AG04449 (cell line): ENCODE measurements at places on chromosomes 2 and 18.

DNA sequence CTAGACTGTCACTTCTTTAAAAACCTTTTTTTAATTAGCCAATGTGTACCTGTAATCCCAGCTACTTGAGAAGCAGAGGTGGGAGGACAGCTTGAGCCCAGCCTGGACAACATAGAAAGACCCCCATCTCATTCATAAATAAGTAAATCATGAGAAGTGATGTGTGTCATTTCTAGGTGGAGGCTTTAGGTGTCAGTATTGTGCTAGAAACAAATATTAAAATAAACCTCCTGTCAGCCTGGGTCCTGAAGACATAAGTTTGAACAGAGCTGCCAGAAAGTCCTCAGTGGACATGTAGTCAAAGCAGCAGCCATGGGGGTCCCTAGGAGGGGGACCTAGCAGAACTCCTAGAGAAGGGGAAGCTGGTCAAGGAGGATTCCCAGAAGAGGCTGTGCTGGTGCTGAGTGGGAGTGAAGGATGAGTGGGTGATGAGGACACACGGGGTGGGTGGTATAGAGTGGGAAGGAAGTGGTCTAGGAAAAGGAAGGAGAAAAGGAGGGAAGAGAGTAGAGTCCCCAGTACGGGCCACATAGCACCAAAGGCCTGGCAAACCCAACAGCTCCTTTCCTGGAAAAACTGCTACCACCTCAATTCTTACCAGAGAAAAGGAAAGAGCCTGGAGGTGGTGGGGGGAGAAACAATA lies 316.6 kb upstream of the NCKAP5 start:
- peak; percentile 3 for DNase-seq

DNA sequence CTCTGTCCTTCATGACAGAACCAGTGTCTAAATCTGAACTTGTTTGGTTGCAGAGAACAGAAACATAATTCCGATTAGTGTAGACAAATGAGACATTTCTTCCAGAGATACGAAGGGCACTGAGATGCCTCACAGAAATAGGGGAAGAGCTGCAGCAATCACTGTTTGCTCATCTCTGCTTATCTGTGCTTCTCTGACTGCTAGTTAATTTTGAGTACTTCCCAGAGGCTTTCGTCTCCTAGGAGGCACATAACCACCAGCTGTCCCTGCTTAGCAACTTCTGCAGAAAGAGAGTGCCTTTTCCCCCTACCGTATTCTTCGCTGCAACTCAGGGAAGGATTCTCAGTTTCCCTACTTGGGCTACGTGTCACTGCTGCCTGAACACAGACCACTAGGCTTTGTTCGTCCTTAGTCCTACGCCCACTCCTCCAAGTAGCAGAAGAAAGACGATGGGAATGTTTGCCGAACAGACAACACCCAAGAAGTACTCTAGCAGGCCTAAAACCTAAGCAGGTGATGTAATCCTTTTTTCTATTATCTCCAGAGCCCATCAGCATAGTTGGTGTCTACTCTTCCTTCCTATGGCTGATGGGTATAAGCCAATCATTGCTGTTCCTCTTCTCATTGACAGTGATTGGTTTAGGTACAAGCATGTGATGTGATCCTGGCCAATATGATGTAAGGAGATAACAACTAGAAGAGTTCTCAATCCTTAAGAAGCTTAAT lies 63.6 kb downstream of the TNP1 start:
- DNase-seq: no peak

DNA sequence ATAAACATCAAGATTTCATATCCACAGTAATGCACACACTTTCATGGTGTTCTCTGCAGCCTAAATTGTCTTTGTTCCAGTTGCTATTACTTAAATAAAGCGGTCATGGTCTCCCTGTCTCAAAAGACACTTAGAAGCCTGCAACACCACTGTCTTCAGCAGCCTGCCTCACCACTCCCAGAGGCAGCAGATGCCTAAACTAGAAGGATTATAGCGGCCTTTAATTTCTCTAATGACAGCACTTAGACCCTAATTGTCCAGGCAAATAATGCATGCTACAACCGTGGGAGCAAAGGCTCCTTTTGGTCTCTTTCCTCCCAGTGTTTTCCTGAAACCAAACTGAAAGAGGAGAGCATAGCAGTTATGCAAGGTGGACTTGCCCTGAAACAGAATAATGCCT lies 248.8 kb upstream of the SLC39A10 start:
- no peak for DNase-seq

- no peak for DNase-seq
Measured at GRCh38 chr2:66390811-66391210, 44.1 kb upstream of the MEIS1 start.

GRCh38 chr2:12884713-12885282 lies 168.1 kb downstream of the TRIB2 start:
- peak; percentile 59 for DNase-seq

DNA sequence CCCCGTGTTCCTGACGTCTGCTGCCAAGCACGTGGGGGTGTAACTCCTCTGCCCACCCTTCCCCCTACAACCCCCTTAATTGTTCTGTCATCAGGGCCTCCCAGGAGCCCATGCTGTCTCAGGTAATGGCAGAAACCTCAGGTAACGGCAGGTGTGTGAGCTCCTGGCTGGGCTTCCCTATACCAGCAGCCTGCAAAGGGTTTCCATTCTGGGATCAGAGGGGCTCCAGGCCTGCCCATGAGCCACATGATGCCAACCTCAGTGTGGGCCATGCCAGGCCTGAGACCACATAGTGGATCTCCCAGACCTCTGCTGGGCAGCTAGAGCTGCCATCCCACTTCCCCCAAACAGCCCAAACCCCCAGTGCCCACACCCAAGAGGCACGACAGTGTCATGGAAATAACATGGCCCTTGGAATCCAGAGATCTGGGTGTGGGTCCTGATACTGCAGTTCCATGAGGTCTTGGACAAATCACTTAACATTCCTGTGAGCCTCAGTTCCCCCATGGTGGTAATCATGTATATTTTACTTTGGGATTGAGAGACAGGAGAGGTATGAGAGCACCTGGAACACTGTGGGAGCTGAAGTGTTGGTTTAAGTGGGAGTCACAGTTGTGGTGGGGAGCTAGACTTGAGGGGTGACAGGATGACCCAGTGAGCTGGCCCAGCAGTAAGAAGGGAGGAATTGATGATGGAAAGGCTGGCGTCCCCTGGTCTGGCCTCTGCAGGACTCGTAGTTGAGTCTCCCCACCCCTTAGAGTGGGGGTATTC lies 59.6 kb downstream of the ATOH8 start:
- no peak for DNase-seq

DNA sequence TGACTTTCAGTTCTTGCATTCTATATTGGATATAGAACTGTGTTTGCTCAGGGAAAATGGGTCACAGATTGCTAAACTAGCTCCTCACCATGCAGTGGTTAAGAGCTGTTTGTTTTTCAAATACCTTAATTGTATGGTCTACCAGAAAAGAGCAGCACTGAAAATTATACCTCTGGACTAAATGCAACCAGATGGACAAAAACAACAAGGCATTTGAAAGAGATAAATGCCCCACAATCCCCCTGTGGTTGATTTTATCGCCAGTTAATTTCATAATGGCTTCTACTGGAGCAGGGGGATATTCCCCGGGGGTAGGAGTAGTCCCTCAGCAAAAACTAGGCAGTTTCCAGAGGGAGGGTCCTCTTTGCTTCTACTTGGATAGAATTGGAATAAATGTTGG lies 267.9 kb upstream of the TNP1 start:
- no peak for DNase-seq

- DNase-seq: no peak
Measured at GRCh38 chr18:78914249-78914935, 65.2 kb upstream of the SALL3 start.

GRCh38 chr2:165586019-165586418 lies 116.5 kb downstream of the CSRNP3 start:
- DNase-seq: no peak

GRCh38 chr2:222242532-222242931 lies 56.3 kb downstream of the PAX3 start:
- no peak for DNase-seq

DNA sequence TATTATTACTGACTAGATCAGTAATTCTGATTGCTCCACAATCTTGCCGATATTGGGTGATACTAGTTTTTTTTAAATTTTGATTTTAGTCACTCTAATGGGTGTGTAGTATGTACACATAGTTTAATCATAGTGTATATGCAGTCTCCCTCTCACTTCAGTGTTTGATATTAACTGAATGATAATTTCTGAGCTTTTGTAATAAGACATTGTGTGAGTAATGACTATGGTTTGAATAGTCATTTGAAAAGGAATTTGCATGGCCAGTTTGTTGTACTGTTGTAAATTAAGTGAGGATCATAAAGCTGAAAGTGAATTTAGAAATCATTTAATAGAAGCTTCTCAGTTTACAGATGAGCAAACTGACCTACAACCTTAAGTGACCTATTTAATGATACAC lies 33.4 kb downstream of the USP14 start:
- DNase-seq: no peak

DNA sequence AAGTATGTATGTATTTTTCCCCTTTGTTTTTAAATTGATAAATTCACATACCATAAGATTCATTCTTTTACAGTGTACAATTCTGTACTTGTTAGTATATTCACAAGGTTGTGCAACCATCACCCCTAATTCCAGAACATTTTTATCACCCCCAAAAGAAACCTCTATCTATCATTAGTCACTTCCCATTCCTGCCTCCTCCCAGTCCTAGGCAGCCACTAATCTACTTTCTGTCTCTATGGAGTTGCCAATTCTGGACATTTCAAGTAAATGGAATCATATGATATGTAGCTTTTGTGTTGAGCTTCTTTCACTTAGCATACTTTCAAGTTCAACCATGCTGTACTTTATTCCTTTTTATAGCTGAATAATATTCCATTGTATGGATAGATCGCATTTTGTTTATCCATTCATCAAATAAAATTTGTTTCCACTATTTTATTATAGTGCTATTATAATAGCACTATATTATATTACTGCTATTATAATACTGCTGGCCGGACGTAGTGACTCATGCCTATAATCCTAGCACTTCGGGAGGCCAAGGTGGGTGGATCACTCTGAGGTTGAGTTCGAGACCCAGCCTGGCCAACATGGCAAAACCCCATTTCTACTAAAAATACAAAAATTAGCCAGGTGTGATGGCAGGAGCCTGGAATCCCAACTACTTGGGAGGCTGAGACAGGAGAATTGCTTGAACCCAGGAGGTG lies 10.9 kb downstream of the STARD7 start:
- no peak for DNase-seq

GRCh38 chr18:11162462-11162861 lies 13.1 kb upstream of the PIEZO2 start:
- no peak for DNase-seq

GRCh38 chr2:151437630-151438029 lies 27.9 kb downstream of the RIF1 start:
- DNase-seq: no peak

- no peak for DNase-seq
Measured at GRCh38 chr2:71609029-71609428, 155.7 kb downstream of the DYSF start.

DNA sequence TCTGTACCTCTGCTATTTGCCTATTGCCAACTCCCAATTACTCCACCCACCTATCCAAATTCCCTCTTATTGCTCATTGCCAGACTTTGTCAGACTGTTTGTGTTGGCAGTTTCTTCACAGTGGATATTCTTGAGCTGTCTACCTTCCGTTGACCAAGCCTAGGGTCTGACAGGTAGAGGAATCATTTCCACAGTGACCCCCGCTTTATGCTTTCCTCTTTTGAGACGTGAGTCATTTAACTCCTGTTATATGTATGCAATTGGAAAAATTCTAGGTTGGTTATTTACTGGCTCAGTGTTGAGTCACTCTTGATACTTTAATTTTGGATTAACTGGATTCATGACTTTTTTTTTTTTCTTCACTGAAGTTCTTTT lies 187.7 kb downstream of the IRS1 start:
- no peak for DNase-seq

DNA sequence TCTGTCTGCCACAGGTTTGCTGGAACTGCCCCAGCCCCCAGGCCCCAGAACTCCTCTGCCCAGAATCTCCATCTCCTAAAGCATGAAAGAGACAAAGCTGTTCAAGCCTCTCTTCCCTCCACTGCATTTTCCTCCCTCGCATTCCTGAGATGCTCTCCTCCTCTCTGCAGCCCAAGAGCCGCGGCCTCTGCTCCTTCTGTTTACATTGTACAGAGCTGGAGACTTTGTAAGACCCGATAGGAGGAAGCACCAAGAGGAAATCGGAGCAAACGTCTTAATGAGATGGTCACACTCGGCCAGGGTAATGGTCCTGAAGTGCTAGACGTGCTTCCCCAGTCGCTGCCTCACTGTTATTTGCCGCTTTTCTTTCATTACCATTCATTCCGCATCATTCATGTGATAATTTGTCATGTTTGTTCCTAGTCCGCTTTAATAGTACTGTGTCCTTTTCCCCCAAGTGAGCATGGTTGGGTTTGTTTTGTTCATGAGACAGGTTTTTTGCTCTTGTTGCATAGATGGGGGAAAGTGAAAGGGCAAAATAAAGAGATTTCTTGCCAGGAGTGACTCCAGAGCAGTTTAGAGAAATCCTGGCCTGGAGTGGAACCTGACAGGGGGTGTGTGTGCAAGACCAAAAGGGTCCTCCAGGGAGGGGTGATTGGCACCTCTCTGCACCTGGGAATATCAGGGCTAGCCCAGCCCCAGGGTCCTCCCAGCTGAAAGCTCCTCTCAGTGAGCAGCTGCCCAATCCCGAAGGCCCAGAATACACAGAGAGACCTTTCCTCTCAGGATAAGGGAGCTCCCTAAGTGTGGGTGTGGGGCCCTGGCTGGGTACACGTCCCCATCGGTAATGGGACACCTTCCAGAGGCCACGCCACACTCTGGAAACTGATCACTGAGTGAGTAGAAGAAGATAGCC lies 44.9 kb upstream of the ID2 start:
- DNase-seq: no peak

DNA sequence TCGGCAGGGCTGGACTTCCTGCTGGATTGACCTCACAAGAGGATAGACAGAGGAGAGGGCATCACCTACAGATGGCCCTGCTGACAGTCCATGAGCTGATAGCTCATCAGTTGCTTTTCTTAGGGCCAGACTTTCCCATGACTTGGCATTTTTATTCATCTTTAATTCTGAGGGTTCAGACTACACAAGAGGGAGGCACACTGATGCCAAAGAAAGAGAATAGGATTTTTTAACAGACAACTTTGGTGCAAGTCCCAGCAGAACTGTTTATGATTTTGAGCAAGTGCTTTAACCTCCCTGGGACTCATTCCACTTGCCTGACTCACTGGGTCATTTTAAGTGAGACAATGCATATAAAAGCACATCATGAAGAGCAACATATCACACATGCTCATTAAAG lies 299.2 kb downstream of the INSIG2 start:
- DNase-seq: peak; percentile 62

DNA sequence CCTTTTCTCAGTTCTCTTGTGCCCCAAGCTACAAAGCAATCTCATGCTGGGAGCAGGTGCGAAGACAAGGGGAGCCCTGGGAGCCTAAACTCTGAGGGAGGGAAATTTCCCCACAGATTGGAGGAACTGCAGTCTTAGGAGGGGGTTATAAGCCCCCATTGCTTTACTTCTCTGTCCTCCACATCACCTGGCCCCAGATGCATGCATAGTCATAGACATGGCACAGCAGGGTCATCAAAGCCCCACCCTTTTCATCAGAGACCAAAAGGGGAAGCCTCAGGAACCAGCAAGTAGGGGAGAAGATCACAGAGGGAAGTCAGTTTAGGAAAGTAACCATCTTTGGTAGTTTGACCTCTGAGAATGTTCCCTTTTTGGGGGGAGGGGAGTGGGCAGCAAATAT lies 33.7 kb downstream of the LANCL1 start:
- no peak for DNase-seq

- DNase-seq: peak; percentile 63
Measured at GRCh38 chr2:218081695-218082094, 12.6 kb downstream of the RUFY4 start.

GRCh38 chr2:24206242-24206641 lies 31.4 kb downstream of the FAM228A start:
- DNase-seq: no peak
